ENCODE measurements at places on chromosomes 16 and 17.

- DNase-seq: no peak
These were observed 30.8 kb upstream of the ADCY7 start for GRCh38 chr16:50235581-50235980.

DNA sequence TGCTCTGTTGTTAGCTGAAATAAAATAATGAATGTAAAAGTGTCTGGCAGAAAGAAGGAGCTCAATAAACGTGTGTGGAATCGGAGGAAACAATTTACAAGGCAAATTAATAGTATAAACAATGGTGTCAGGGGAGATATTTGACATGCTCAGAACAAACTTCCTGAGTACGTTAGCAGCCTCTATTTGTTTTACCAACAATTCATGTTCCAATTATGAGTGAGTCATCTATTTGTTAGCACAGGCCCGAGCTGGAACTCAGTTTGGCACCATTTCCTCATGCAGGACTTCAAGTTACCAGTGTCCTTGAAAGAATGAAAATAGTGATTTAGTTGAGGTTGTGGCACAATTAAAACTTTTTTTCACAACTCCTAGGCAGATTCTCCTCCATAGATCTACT, 9.1 kb downstream of the ASIC2 start:
- no peak for DNase-seq

GRCh38 chr16:15980329-15980728, 30.9 kb downstream of the ABCC1 start:
- no peak for DNase-seq

GRCh38 chr17:28986714-28987655, 18.8 kb downstream of the SEZ6 start:
- no peak for DNase-seq

DNA sequence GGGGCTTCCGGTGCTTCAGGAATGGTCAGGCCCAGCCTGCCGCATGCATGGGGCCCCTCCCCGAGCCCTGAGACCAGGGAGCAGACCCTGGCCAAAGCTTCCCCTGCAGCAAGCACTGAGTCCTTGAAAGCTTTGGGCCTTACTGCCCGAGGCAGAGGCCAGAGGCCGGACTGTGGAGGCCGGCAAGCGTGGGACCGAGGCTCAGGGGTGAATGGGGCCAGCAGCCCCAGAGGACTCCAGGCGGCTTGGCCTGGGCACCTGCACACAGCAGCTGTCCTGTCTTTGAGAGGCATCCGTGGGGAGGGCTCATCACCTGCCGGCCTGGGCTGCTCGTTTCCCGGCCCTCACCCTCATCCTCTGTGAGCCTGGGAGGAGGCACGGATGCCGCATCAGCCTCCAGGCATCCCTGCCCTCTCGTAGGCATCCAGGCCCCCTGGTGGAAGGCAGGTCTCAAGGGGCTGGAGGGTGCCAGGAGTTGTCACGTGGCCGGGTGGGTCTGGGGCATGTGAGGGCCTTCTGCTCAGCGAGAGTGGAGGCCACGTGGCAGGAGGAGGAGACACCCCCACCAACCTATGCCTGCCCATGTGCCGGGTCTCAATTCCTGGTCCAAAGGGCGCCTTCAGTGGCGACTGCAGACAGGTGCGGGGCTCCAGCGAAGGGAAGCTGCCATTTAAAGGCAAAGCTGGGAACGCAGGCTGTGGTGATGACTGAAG, 31.4 kb downstream of the CACNA1H start:
- DNase-seq: no peak

DNA sequence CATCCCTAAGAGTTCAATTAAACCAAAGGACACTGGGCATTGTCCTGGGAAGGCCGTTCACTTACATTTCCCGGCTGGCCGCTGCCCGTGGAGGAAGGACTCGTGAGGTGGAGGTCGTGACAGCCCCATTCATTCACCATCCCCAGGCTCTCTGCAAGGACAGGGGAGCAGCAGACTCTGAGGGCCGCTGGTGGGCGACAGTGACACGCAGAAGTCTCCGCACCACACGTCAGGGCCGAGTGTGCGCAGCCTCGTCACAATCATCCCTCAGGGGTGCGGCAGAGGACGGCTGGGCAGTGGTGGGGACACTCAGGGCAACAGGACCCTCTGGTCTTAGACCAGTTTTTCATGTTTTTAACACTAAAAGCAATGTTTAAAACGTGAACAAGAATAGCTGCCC, 21.7 kb downstream of the UNKL start:
- DNase-seq: no peak

- no peak for DNase-seq
These were observed 1176.1 kb downstream of the CDH11 start for GRCh38 chr16:63945806-63946205.

GRCh38 chr16:56911771-56912571, 20.0 kb upstream of the HERPUD1 start:
- DNase-seq: no peak

DNA sequence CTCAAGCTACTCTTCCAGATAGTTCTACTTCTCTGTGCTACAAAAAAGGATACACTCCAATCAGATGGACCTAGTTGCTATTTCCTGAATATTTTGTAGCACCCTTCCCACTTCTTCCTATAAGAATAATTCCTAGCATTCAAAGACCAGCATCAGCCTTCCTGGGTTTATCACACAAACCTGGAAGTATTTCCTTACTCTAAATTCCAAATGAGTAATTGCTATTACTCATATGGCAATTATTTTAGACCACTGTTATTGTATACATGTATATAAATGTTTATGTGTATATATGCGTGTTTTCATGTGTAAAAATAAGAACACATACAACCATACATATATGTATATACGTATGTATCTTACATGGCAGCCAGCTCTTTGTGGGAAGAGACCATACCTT, 130.6 kb downstream of the MYO1D start:
- no peak for DNase-seq

GRCh38 chr16:2004795-2005517, 4.7 kb downstream of the ZNF598 start:
- DNase-seq: no peak

GRCh38 chr16:49168126-49168525, 113.5 kb downstream of the CBLN1 start:
- no peak for DNase-seq

- no peak for DNase-seq
These were observed 58.2 kb downstream of the STX8 start for GRCh38 chr17:9517396-9517795.

DNA sequence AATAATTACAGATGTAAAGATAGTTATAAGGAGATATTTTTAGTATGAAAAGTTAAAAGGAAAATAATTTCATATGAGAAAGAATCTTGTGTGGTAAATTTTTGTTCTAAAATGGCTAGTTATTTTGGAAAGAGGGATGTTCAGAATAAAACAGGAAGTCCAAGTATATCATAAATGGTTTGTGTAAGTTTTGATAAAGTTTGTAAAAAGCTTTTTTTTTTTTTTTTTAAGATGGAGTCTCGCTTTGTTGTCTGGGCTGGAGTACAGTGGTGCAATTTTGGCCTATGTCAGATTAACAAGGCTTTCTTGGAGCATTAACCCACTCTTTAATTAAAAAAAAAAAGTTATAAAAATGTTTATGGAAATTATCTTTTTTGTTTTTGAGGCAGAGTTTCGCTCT, 8.2 kb upstream of the CDK10 start:
- DNase-seq: no peak

GRCh38 chr16:51440131-51440889, 289.2 kb upstream of the SALL1 start:
- DNase-seq: no peak

- no peak for DNase-seq
These were observed at the start of gene SULT1A2 for GRCh38 chr16:28596840-28597691. SULT1A2 (minus strand) TSS chr16:28597050; CDS start chr16:28595930, 1,120 bp downstream.

- no peak for DNase-seq
These were observed 1.6 kb downstream of the BAHCC1 start for GRCh38 chr17:81396722-81397313.

- no peak for DNase-seq
These were observed 34.5 kb upstream of the MEOX1 start for GRCh38 chr17:43695970-43696865.

- DNase-seq: no peak
These were observed 59.0 kb upstream of the TNRC6C start for GRCh38 chr17:77899498-77899897.

DNA sequence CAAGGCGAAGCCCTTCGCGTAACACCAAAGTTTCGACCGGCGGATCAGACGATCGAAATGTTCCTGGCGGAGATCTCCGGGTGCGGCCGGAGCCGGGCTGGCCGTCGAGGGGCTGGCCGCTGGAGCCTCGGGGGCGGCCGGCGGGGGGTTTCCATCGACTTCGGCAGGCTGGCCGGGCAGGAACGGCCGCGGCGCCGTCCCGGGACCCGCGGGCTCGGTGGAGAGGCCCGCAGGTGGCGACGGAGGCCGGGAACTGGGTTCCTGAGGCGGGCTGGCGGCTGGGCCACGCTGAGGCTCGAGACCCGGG, 1.1 kb downstream of the EPOP start:
- no peak for DNase-seq

DNA sequence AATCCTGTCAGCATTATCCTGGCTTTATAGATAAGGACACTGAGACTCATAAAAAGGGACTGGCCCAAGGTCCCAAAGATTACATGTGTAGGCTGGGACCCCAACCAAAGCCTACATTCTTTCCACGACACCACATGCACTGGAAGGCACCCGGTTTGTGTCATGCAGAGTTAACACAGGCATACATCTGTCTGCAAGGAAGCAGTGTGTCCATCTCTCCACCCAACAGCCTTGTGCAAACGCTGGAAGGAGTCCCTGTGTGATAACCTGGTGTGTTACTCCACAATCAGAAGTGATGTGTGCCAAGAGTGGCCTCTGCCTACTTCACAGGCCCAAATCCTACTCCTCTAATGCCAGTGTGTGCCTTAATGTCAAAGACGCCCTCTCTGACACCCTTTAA, 139.8 kb downstream of the PARN start:
- DNase-seq: no peak

GRCh38 chr16:47134550-47134949, 9.2 kb downstream of the NETO2 start:
- no peak for DNase-seq

- DNase-seq: no peak
These were observed 105.8 kb downstream of the SNX29 start for GRCh38 chr16:12082226-12082887.

DNA sequence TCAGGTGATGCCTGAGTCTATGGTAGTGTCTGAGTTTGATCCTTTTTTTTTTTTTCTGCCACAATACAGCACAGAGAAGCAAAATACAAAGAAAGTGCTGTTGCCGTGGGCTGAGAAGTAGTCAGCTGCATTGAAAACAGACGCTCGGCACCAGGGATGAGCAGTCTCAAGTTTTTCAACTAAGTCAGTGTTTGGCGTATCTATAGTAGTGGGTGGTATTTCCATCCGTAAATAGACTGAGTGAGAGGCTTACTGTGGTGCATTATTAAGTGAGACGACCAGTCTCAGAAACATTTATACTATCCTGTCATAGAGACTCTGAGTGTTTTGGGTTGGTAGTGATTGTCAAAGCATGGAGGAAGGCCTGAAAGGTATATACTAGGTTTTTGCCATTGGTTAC, 221.3 kb downstream of the SNX29 start:
- no peak for DNase-seq

GRCh38 chr17:72422204-72422504, 301.3 kb downstream of the SOX9 start:
- no peak for DNase-seq

- no peak for DNase-seq
These were observed 69.8 kb downstream of the NXN start for GRCh38 chr17:909642-910323.

GRCh38 chr16:16029431-16030011, 80.1 kb downstream of the ABCC1 start:
- DNase-seq: no peak

DNA sequence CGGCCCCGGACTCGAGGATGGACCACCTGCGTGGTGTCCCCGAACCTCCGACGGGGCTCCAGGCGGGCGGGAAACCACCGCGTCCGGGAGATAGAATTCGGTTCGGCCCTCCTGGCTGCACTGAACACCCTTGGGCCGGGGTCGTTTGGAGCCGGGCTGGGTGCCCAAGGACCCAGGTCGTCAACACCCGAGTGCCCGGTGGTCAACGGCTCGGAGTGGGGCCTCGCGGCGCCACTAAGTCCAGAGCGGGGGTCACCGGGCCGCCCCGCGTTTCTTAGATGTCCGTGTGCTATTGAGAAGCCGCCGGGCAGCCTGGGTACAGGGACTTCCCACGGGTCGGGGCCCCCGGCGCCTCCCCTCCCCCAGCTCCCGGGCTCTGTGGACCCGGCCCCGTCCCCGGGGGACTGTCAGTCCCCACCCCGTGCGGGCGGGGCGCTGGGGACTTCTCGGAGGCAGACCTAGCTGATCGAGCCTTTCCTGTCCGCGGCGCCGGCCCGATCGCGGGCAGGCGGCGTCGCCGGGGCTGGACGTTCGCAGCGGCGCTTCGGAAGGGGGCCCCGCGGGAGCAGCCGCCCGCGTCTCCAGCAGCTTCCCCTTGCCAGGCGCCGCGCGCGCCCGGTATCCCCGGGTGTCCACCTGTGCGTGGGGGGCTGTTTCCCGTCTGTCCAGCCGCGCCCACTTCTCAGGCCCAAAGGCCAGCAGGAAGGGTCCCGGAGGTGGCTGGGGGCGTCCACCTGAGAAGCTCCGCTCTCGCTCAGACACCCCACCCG, 655 bp upstream of the NPTX1 start:
- no peak for DNase-seq

DNA sequence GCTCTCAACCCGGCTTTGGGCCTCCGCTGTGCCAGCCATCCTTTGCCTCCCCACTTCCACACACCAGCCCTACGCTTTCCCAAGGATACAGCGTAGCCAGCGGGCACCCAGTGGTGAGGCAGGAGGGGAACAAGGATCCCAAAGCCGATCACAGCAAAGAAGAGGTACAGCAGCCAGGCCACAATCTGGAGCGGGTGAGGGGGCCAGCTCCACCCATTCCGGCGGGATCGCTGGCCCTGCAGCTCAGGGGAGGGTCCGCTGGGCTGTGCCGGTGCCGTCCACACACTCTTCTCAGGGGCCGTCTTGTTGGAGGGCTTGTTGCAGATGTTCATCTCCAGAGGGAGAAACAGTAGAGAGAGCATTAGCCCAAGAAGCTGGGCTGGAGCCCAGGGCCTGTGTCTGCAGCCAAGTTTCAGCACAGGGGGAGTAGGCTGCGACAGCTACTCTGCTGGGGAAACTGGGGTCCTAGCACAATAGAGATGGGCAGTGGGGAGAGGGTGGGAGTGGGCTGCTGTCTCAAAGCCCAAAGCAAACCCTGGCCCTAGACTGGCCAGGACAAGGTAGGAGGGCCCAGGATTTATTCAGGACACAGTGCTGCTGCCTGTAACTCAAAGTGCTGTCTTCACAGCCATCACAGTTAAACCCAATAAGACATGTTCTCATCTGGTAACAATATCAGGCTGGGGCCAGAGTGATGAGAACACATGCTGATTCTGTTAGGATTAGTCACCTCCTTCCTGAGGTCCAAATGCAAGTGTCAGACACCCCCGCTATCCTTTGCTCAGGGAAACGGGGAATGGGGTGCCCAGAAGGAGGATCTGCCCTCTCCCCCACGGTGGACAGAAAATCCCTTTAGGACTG, 9.9 kb downstream of the ZDHHC1 start:
- no peak for DNase-seq

Data from AML-193 (cell line).